ENCODE measurements at places on chromosomes 2 and 18. TPM values are rescaled to one million over a fixed set of nuclear protein-coding genes. Genes with fewer than 3 reads are reported as not detected.

SH3BP4 gene
- total RNA-seq: 135 TPM

KATNAL2 gene
- total RNA-seq: 9.4 TPM

MBOAT2 gene
- 45.3 TPM for total RNA-seq

TLK1 gene
- total RNA-seq: 74.1 TPM

ABHD1 gene
- total RNA-seq: not detected

KCNE4 gene
- not detected for total RNA-seq

GNAL gene
- total RNA-seq: 3.3 TPM

NGEF gene
- 52.2 TPM for total RNA-seq

SNRNP27 gene
- 38.1 TPM for total RNA-seq

UGT1A4 gene
- 73.6 TPM for total RNA-seq

ZNF521 gene
- total RNA-seq: not detected

SLC5A7 gene
- not detected for total RNA-seq

PLB1 gene
- total RNA-seq: 1.7 TPM

UPP2 gene
- total RNA-seq: not detected

CELF4 gene
- 1.9 TPM for total RNA-seq

- no peak for DNase-seq
These were observed 530.2 kb downstream of the CCDC85A start for GRCh38 chr2:56713978-56714377.

DNA sequence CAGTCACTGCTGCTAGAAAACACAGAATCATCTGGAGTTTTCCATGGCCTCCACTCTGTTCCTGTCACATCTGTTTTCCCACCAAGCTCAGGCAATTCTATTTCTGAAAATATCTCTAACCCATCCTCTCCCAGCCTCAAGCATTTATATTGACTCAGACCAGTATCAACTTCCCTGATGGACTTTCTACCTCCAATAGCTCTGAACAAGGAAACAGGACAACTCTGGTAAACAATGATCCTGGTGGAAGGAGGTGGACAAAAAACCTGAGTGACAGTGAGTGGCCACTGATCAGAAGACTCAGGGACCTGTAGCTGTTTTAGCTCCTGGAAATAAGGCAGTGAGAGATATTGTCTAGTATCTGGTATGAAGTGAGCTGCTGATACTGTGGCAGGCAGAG, 23.4 kb downstream of the BMP10 start:
- DNase-seq: no peak

GRCh38 chr2:224281374-224281773, 120.5 kb downstream of the FAM124B start:
- DNase-seq: no peak

- no peak for DNase-seq
These were observed 55.0 kb downstream of the KLF7 start for GRCh38 chr2:207110715-207111114.

- DNase-seq: no peak
These were observed 343.2 kb downstream of the ALK start for GRCh38 chr2:29578084-29578598.

GRCh38 chr2:106581755-106582147, 94.6 kb downstream of the CD8B2 start:
- no peak for DNase-seq

GRCh38 chr2:240451791-240452461, 16.5 kb downstream of the GPC1 start:
- no peak for DNase-seq

DNA sequence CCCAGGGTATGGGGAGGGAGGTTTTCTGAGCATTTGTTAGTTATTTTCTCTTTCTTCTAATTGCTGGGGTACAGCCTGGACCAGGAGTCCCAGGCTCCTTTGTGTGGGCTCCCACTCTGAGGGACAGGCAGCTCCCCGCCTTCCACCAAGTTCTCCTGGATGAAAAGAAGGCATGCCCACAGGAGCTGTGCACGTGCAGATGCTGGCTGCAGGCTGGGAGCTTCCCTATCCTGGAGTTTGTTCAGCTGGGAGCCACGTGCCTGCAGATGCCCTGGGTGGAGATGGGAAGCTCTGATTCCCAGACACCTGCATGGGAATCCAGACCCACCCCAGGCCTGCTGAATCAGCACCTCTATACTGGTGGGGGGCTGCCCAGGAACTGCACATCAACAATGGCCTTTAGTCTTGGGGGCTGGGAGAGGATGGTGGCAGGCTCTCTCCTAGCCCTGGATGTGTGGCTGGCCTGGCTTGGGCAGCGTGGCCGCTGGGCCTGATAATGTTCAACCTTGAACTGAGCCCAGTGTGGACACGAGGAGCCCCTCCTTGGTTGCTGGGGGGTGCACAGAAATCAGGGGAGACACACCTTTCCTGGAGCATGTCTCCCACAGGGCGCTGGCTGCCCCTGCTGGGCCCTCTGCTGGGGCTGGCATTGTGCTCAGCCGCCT, 233.6 kb upstream of the HS6ST1 start:
- no peak for DNase-seq

GRCh38 chr2:239159476-239159911, 241.3 kb downstream of the HDAC4 start:
- no peak for DNase-seq

GRCh38 chr2:12579018-12579417, 137.7 kb upstream of the TRIB2 start:
- DNase-seq: no peak

GRCh38 chr2:193895226-193895625, 1700.5 kb upstream of the TMEFF2 start:
- DNase-seq: no peak

- DNase-seq: no peak
These were observed 234.4 kb downstream of the RPIA start for GRCh38 chr2:88925770-88926462.

- no peak for DNase-seq
These were observed 43.0 kb downstream of the FTCDNL1 start for GRCh38 chr2:199807966-199808365.

DNA sequence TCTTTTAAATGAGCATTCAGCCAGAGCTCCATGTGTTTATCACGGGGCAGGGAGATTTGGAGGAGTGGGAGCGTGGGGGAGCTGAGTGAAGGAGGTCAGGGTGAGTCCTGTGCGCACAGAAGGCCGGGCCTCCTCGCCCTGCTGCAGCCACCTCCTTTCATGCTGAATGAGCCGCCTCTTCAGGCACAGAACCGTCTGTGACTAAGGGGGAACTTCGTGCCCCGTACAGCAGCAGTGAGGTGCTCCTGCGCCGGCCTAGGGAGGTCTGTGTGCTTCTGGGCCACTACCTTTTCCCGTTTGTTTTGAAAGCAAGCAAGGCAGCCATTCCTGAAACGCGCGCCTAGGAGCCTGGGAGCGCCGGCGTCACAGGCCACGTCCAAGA, 27.1 kb upstream of the ZNF516 start:
- no peak for DNase-seq

- DNase-seq: no peak
These were observed 177.8 kb upstream of the HAAO start for GRCh38 chr2:42970151-42970550.

DNA sequence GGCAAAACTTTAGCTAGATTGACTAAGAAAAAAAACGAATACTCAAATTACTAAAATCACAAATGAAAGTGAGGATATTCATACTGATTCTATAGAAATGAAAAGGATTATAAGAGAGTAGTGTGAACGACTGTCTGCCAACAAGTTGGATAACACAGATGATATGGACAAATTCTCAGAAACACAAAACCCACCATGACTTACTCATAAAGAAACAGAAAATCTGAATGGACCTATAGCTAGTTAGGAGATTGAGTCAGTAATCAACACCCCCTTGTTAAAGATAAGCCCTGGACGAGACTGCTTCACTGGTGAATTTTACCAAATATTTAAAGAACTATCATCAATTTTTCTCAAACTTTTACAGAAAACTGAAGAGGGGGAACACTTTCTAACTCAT, 108.8 kb upstream of the TMEM200C start:
- DNase-seq: no peak

DNA sequence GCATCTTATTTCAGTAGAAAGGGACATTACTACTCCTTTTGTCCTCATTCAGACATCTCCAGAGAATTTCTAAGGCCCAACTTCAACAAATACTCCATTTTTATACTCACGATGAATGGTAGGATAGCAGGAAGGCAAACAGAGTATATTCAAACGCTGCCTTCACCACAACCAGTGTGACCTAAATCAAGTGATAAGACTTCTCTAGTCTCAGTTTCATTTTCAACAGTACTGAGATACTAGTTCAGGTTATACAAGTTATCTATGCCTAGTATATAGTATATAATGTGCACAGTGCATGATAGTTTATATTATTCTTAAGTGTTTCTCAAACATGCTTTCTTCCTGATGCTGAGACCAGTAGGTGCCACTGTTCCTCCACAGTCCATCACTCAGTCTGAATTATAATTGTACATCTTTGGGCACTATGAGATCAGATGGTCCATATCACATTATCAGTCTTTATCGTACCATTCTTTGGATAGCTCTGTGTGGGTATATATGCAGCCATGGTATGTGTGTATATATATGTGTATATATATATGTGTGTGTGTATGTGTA, 66.3 kb upstream of the RPE start:
- DNase-seq: no peak

GRCh38 chr18:54949588-54949987, 9.7 kb downstream of the CCDC68 start:
- no peak for DNase-seq

DNA sequence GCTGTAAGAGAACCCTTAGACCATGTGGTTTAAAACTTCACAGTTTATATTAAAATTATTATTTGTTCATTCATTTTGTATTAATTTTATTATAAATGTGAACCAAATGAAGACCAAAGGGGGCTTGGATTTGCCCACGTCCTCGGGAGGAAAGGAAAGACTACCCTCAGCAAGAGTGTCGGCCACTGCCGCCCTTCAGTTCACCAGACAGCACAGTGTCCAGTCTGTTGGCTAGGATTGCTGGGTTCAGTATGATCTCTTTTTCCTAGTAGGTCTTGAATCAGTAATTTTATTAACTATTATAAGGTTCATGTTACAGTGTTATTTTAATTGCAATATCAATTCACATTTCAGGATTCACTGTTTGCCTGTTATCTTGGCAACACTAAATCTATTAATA, 78.2 kb upstream of the CHRNA1 start:
- no peak for DNase-seq

GRCh38 chr2:225318440-225318839, 81.1 kb upstream of the NYAP2 start:
- DNase-seq: no peak

- no peak for DNase-seq
These were observed 11.3 kb upstream of the DPP4 start for GRCh38 chr2:162085090-162085891.

DNA sequence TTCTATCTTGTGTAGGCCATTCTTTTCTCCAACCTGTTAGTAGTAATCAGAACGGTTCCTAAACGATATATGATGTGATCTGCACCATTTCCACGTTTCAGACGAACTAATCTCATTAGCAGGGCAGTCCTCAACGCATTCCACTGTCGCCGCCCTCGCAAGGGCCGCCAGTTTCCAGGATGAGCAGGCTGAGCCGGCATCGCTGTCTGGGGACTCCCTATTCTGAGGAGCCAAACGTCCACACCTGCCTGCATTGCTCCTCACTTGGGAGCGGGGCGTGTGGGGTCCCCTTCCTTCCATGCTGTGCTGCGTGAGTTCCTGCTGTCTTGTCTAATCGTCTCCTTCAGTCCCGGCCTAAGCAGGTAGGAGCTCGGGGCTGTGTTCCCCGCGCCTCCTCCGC, 76.6 kb downstream of the PSMG2 start:
- no peak for DNase-seq

DNA sequence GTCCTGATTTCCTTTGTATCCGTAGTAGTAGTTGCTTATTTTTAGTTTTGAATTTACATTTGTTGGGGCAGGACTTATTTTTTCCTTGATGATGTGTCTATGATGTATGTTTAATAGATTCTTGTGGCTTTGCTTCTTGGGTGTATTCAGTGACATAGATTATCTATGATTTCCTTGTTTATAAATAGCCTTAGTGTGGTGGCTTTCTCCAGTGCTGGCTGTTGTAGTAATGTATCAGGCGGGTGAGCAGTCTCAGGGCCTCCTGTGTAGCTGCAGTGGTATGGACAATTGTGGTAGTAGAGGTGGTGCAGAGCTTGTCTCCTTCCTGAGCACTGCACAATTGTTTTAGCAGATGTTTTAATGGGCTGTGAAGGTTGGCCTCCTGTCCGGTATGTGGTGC, 60.5 kb downstream of the SMCHD1 start:
- no peak for DNase-seq

GRCh38 chr18:58535340-58536201, 93.3 kb downstream of the ALPK2 start:
- no peak for DNase-seq

- DNase-seq: no peak
These were observed 464.8 kb upstream of the RGPD4 start for GRCh38 chr2:107361751-107362381.
